Left lobe of liver (tissue), 2 donors: ENCODE measurements at places on chromosomes 2 and 18. TPM values are rescaled to one million over a fixed set of nuclear protein-coding genes. Genes with fewer than 3 reads are reported as not detected.

The CSRNP3 gene
- total RNA-seq: 2.6 TPM

DNA sequence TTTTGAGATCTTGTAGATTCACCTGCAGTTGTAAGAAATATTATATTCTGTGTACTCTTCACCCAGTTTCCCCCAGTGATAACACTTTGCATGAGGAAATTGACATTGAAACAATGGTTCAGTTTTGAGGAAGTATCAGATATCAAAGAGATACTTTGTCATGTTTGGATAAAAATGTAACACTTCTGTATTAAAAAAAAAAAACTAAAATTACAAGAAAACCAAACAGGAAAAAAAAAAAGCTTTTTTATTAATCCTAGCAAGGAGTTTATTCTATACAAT is 204.0 kb downstream of the ARL4C start:
- no peak for DNase-seq

The ITM2C gene
- total RNA-seq: 14.2 TPM

- DNase-seq: no peak
These were observed 80.9 kb downstream of the PTRHD1 start for GRCh38 chr2:24712296-24712695.

DNA sequence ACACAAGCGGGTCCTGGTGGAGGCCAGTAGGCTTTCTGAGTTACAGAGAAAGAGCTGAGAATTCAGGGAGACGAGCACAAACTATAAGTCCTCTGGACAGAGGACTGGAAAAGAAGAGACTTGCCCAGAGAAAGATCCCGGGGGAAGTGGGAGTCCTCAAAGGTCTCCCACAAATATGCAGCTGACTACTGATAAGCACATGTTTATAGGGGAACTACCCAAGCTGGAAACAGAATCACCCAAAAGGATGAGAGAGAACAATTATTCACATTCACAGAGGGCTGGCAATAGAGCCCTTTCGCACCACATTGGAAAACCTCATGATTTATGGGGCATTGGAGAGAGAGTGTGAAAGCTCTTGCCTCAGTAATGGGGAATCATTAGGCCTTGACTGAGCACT is 337.6 kb downstream of the IRS1 start:
- DNase-seq: no peak

The BOLL gene
- total RNA-seq: not detected

DNA sequence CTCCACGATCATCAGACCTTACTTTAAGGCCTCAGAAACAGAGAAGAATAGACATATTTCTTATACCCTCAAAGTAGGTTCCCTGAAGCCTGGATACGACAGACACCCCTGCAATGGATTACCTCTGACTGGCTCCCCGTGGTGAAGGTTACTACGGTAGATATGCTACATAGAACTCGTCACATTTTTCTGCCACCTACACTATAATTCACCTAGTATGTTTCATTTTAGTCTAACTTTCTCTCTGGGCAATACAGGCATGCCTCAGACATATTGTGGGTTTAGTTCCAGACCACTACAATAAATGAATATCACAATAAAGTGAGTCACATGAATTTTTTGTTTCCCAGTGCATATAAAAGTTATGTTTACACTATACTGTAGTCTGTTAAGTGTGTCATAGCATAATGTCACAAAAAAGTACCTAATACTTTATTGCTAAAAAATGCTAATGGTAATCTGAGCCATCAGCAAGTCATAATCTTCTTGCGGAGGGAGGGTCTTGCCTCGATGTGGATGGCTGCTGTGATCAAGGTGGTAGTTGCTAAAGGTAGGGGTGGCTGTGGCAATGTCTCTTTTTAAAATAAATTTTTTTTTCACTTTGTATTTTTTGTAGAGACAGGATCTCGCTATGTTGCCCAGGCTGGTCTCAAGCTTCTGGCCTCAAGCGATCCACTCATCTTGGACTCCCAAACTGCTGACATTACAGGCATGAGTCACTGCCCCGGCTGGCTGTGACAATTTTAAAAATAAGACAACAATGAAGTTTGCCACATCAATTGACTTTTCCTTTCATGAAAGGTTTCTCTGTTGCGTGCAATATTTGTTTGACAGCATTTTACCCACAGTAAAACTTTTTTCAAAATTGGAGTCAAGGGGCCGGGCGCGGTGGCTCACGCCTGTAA is 64.6 kb downstream of the TGIF1 start:
- no peak for DNase-seq

- no peak for DNase-seq
These were observed 180.3 kb downstream of the CMPK2 start for GRCh38 chr2:6685447-6685846.

DNA sequence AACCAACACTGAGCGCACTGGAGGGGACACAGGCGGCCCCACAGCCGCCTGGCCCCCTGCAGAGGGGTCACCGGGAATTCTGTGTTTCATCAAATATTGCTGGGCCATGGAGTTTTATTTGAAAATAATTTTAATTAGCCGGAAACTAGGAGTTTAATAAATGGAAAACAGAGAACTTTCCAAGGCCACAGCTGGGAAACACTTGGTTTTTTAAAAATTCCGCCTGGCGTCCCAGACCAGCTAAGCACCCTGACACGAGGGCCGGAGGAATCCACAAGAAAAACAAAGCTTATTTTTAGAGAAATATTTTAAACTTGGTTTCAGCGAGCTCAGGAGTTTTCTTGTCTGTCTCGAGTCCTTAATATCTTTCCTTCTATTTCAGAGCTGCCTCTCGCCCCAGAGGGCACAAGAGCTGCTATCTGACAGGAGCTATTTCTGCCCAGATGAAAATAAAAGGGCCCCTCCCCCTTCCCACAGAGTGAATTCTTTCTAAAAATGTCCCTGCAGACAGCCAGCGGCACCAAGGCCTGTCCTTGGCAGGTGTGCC is 8.2 kb downstream of the ZFP36L2 start:
- DNase-seq: no peak

The LRRTM1 gene
- not detected for total RNA-seq

DNA sequence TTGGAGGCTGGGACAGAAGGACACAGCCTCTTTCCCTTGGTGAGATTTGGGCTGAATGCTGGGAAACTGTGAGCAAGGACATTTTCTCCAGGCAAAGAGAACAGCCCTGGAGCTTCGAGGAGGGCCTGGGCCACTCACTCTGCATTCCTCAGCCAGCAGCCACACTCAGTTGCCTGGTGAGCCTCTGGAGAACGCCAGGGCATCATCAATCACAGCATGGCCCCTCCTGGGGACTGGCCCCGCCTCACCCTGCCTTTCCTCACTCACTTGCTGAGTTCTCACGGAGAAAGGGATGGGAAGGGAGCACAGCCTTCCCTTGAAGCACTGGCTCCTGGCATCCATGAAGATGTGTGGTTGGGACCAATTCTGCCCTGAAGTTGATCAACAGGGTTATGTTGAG is 55.0 kb downstream of the APOB start:
- DNase-seq: no peak

DNA sequence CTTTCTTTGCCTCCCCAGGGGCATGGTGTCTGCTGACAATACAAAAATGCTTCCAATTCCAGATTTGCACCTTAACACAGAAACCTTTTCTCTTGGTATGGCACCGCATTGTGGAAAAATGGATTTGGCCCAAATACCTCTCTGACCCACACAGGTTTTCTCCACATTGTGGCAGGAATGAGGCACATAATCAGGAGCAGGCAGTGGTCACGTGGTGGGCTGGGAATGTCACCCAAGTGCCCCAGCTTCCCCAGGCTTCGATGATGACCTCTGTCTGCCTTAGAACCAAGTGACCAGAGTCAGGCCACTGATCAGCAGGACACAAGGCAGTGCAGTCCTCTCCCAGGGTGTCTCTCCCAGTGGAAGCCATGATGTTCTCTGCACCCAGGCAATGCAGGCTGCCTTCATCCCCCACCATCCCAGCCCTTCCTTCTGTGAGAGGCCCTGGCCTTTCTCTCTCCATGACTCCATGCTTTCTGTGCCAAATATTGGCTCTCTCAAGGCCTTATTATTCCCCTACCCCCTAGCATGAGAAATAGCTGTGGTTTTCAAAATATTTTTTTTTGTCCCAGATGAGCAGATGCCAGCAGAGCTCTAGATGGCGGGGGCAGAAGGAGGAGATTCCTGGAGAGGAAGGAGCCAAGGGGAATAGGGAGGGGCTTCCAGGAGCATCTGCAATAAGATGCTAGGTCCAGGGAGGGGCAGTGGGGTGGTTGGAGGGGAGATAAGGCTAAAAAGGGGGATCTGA is 198.9 kb downstream of the ACKR3 start:
- peak; percentile 10 for DNase-seq

DNA sequence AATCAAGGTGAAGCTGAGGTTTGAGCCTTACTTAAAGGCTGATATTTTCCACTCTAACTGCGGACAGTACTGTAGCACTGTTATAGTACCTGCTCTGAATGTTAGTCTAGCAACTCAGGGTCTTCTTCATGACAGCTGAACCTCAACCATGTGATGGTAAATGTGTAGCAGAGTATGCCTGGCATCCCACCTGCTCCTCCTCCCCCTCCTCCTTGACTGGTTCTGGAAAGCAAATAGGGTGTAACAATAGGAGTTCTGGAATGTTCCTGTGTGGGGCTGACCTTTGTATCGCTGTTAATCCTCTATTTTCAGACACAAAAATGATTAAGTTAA is 447 bp upstream of the CCL20 start:
- DNase-seq: no peak

The UGT1A7 gene
- total RNA-seq: 4.1 TPM

GRCh38 chr2:30613001-30613400 is 166.0 kb downstream of the LCLAT1 start:
- DNase-seq: no peak

The EFEMP1 gene
- 3.1 TPM for total RNA-seq

The UGT1A4 gene
- total RNA-seq: 454 TPM

- DNase-seq: no peak
These were observed 130.9 kb downstream of the ANTXR1 start for GRCh38 chr2:69143748-69144360.

DNA sequence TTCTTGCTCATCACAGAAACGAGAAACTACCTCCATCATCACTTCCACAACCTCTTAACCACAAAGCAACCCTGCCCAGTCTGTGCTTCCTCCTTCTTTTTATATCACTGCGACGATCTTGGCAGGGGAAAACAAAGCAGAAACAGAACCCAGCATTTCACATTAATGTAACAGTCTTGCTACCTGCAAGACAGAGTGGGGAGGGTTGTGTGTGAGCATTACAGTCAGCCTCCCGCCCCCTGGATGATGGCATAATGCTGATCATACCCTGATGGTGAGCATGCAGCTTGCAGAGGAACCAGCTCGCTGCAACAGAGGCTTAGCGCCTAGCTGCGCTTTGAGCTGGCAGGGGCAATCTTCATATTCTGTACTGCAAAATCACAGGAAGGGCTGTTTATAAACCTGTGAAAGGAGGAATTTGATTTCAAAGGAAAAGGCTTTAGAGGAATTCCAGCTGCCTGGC is 376.1 kb downstream of the IRS1 start:
- DNase-seq: no peak

The KRTCAP3 gene
- 7.1 TPM for total RNA-seq

GRCh38 chr2:37971971-37972370 is 46.9 kb downstream of the RMDN2 start:
- no peak for DNase-seq

- no peak for DNase-seq
These were observed 121.0 kb upstream of the XPO1 start for GRCh38 chr2:61658841-61659780.

The EEF1B2 gene
- total RNA-seq: 194 TPM

- DNase-seq: no peak
These were observed 27.9 kb downstream of the RMND5A start for GRCh38 chr2:86747711-86748639.

DNA sequence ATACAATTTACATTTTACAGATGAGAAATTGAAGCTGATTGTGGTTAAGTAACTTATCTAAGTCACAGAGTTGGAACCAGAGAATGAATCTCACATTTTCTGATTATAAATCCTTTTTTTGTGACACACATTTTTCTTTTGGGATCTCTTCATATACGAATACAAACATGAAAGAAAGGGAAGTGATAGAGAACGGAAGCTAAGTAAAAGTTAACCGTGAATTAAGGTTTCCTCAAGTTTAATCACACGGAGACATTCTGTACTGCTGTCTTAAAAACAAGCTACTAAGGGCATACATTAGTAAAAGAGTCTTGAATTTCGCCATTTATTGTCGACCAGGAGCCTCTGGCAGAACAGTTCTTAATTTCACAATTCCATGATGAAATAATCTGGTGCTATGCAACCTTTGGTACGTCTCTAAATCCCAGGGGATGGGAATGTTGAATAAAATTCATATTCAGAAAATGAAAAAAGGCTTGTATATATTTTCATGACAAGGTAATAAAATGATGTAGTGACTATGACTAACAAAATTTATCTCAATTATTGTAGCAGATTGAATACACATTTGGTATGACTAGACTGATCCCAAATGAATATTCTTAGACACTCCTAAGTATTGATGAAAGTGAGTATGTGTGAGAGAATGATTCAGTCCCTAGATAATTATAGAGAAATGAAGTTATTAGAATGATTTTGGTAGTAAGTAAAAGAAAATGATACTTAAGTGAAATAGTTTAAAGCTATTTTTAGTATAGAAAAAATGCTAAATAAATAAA is 40.3 kb upstream of the ZSWIM2 start:
- DNase-seq: no peak

- DNase-seq: no peak
These were observed 97.4 kb downstream of the FSIP2 start for GRCh38 chr2:185835974-185836373.

GRCh38 chr2:158753641-158754611 is 41.2 kb upstream of the DAPL1 start:
- DNase-seq: peak; percentile 55

The MIB1 gene
- 16.4 TPM for total RNA-seq

- DNase-seq: no peak
These were observed 5.3 kb upstream of the DLX1 start for GRCh38 chr2:172079838-172080640.

DNA sequence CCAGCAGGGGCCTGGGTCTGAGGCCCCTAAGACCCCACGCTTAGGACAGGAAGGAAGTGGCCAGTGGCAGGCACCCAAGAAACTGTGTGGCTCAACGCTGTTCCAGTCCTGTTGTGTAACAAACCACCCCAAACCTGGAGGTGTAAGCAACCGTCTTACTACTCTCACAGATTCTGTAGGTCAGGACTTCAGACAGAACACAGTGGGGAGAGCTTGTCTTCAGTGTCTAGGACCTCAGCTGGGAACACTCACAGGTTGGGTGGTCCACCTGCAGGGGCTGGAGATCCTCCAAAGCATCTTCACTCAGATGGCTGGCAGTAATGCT is 123.0 kb downstream of the KLHL29 start:
- DNase-seq: no peak

The CENPA gene
- total RNA-seq: 0.33 TPM

DNA sequence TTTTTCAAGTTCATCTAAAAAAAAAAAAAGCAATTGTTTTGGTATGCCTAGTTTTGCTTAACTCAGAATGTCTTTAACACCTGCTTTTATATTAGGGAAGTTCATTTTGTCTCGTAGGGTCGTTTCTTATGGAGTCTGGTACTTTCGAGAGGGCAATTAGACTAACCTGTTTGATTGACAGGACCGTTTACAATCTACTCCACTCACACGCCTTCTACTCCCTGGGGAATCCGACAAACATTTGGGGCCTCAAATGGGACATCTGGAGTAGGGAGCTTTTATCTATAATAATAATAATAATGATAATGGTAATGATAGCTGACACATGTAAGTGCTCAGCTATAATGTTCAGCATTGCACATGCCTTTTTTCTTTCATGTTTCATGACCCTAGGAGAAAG is 261.6 kb upstream of the RASGRP3 start:
- no peak for DNase-seq

GRCh38 chr2:145652571-145653545 is 1132.9 kb upstream of the ZEB2 start:
- no peak for DNase-seq
